Neuronal stem cell (in vitro differentiated cells): ENCODE measurements at places on chromosomes 16 and 17.

GRCh38 chr16:84427553-84427952, 59.2 kb downstream of the ATP2C2 start:
- no peak for DNase-seq

- DNase-seq = no peak
Observed at GRCh38 chr16:86375364-86375763, 135.0 kb upstream of the FOXF1 start.

DNA sequence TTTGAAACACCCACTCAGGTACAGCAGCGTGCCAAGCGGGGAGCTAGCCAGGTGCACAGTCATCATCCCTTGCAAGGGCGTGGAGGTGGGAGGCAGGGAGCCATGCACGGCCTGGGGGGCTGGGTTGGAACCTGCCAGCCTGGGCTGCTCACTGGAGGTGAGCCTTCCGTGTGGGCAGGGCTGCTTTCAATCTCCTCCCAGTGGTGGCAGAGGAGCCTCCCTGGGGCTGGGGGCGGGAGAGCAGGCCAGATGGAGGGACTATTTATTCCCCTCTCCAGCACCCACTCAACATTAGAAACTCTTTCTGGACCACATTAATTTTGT, 90.3 kb downstream of the KATNIP start:
- no peak for DNase-seq

- no peak for DNase-seq
Observed at GRCh38 chr17:5686074-5686635, 101.8 kb upstream of the NLRP1 start.

DNA sequence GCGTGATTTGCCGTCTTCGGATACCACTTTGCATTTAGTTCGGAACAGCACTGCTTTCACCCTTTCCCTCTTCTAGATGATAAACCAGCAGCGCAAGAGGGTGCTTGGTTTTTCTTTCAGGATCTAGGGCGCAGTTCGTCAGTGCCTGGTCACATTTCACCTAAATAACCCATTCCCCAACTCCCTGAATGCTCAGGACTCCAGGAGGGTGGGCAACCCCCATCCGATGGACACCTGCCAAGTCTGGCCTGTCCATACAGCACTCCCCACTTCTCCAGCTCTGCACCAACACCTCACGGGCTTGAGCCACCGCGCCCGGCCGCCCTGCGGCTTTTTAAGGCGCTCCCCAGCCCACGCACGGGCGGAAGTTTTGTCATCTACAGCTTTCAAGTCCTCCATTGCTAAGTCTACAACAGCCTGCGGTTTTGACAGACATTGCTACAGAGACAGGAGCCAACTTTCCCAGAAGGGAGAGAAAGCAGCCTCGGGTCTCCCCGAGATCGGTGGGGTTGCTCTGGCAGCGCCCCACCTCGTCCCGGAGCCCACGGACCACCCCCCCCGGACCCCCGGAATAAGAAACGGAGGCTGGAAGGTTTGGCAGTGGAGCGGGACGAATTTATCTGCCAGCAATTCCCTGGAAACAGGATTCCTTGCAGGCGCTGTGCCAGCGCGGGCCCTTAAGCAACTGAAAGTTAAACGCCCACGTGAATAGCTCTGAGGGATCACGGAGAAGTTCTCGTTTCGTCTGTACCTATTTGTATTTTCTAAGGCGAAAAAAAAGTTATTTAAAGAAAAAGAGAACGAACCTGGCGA, 38.6 kb upstream of the SLFN13 start:
- no peak for DNase-seq

DNA sequence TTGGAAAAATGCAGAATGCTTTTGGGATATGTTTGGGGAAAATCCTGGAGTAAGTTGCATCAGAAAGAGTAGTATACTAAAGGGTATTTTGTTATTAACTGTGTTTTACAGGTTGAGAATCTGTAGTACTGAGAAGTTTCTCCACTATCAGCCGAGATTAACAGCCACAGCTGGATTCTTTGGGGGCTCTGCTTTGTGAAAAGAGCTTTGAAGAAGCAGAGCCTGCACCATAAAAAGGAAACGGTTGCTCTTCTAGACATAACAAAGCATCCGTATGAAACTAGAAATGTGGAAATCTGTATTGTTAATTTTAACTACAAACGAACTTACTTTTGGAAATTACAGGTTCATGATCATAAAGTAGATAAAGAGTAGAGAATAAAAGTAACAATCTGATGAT, 5.3 kb downstream of the NLK start:
- no peak for DNase-seq

DNA sequence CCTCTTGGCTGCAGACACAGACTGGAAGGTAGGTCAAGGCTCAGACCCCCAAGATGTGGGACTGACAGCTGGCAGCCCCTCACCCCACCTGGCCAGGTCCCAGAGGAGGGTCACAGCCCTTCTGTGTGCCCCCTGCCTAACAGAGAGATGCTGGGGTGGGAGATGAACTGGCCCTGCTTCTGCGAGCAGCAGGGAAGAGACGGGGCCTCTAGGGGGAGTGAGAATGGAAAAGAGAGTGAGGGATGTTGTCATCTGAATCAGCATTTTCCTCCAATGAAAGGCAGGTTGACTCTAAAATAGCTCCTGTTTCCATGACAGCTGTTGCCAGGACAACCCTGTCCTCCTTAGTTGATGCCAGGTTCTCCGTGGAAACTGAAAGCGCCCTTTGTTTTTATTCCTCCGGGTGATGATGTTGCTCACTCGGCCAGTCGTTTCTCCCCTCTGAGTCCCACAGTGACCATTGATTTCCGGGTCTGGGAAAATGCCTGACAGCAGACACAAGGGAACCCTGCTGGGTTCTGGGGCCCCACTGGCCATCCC, 4.9 kb upstream of the NDRG4 start:
- peak; percentile 97 for DNase-seq

DNA sequence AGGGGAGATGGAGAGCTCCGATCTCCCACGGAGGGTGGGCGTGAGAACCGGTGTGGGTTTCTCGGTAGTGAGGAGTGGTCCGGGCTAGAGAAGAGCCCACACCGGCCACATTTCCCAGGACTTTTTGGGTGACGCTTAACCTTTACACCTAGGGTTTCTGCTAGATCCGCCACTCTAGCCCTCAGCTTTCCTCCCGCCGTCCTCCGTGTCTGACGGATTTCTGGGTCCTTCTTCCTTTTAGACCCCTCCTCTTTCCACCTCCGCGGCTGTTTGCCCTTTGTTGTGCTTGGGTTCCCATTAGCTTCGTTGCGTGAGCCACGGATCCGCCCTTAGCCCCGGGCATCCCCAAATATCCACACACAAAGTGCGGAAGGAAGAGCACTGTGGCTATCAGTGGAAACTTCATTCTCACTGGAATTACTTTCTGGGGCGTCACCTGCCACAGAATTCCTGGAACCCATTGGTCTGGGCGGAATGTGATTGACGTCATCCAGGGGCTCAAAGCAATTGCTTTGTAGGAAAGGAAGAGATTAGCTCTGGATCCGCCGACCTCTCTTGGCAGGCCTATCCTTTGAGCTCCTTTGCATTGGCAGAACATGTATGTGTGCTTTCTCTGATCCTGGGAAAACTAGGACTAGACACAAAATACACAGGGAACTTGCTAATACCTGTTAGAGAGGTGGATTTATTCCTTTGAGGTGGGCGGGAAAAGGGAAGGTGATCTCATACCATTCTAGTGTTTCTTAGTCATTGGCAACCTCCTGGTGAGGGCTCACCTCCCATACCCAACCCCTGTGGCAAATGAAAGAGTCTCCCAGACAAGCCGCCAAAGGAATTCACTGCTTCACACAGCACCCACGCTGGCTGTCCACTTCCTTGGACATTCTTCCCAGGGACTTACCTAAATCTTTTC, 654 bp downstream of the TNFAIP1 start:
- DNase-seq = peak; percentile 85

GRCh38 chr17:40067710-40068109, 4.9 kb downstream of the THRA start:
- no peak for DNase-seq

DNA sequence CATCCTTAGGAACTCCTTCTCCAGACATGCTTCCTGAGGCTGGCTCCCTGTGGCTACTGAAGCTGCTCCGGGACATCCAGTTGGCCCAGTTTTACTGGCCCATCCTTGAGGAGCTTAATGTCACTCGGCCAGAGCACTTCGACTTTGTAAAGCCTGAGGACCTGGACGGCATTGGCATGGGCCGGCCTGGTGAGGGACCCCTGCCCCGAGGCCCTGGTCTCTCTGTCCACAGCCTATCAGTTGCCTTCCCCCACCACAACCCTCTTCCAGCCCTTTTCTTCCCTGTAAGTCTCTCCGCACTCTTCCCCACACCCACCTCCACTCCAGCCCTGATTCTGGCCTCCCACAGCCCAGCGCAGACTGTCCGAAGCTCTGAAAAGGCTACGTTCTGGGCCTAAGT, 2.0 kb downstream of the TNK1 start:
- no peak for DNase-seq

GRCh38 chr17:74268558-74268957, 5.5 kb upstream of the DNAI2 start:
- no peak for DNase-seq

- no peak for DNase-seq
Observed at GRCh38 chr17:76562734-76563148, 22.9 kb downstream of the PRCD start.

GRCh38 chr16:50666658-50667496, 14.2 kb downstream of the SNX20 start:
- no peak for DNase-seq
